Transverse colon (tissue), 4 donors: ENCODE measurements at places on chromosomes 7 and 10. TPM values are rescaled to one million over a fixed set of nuclear protein-coding genes. Genes with fewer than 3 reads are reported as not detected.

UCN3 gene
- 1.7 TPM for total RNA-seq

GRCh38 chr7:4699841-4700240 is 17.7 kb downstream of the FOXK1 start:
- H3K4me1 ChIP-seq = peaks cover 38% of the 10 kb centered on the region
- no peak for DNase-seq
- no peaks in the 10 kb centered on the region for H3K36me3 ChIP-seq

AGMO gene
- 1.5 TPM for total RNA-seq

DNA sequence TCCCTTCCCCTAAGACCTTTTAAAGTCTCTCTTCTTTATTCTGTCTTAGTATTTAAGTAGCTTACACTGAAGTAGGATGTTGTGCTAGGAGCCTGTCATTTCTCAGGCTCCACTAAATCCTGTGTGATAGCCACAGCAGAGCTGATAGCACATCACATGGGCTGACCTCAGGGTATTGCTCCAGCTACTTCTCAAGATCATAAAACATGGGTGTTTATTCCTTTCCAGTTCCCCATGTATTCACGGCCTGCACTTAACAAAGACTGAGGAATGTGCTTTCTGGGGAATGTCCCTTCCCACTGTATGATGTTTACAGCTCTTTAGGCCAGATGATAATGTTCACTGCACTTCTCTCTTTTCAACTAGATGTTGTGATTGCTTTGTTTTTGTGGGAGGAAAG is 1086.8 kb downstream of the KCNMA1 start:
- no peaks in the 10 kb centered on the region for H3K27me3 ChIP-seq
- no peaks in the 10 kb centered on the region for H3K36me3 ChIP-seq

- no peaks in the 10 kb centered on the region for H3K36me3 ChIP-seq
- no peak for DNase-seq
- no peaks in the 10 kb centered on the region for H3K4me1 ChIP-seq
- no peak overlapping the region for H3K4me3 ChIP-seq
Observed at GRCh38 chr10:14247377-14248116, 83.2 kb downstream of the FRMD4A start.

DNA sequence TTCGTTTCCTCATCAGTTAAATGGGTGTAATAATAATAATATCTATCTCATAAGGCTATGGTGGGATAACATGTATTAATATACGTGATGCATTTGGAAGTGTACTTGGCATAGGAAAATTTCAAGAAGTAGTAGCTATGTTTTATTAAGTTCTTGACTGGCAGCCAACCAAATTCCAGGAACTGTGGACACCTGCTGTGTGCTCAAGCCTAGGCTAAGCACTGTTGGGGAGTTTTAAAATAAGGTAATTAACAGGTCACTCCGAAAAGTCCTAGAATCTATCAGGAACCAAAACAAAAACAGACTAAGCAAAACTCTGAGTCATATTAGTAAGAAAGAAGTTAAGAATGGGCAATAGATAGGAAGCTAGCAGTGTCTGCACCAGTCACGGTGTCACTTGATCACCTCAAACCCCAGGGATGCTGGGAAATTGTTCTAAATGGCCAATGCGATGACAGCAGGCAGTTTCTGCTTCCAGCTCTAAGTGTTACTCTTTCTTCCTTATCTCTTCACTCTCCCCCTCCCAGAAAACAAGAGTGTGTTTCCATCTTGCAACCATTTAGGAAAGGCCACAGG is 92.0 kb upstream of the GDF10 start:
- H3K4me1 ChIP-seq = no peaks in the 10 kb centered on the region
- no peak overlapping the region for H3K27ac ChIP-seq
- no peaks in the 10 kb centered on the region for H3K27me3 ChIP-seq
- no peaks in the 10 kb centered on the region for H3K36me3 ChIP-seq

GRCh38 chr7:101245147-101245668 is 327 bp upstream of the FIS1 start:
- H3K27ac ChIP-seq = peak overlapping the region; percentile 94
- no peak for DNase-seq
- no peaks in the 10 kb centered on the region for H3K27me3 ChIP-seq
- peaks cover 12% of the 10 kb centered on the region for H3K4me1 ChIP-seq
